ENCODE measurements at places on chromosomes 1 and 21. TPM values are rescaled to one million over a fixed set of nuclear protein-coding genes. Genes with fewer than 3 reads are reported as not detected.

Gene BARHL2
- total RNA-seq, result not detected

Gene KRTAP10-11
- not detected for total RNA-seq

Gene SLAMF1
- not detected for total RNA-seq

Gene CR1L
- not detected for total RNA-seq

Gene OR2T33
- total RNA-seq, result not detected

Gene HTR1D
- 0.07 TPM for total RNA-seq

Gene SH2D2A
- total RNA-seq, result 2.5 TPM

Gene IPP
- total RNA-seq, result 8.0 TPM

Gene LEFTY1
- not detected for total RNA-seq

Gene HES5
- total RNA-seq, result 17.2 TPM

Gene FCRL2
- not detected for total RNA-seq

Gene PLA2G5
- not detected for total RNA-seq

Gene AGT
- not detected for total RNA-seq

Gene MATN1
- total RNA-seq, result not detected

Gene PYHIN1
- not detected for total RNA-seq

Gene KLHL12
- 16.4 TPM for total RNA-seq

Gene LCE1E
- total RNA-seq, result 0.37 TPM

Gene LORICRIN
- total RNA-seq, result not detected

Gene SLC2A5
- total RNA-seq, result 0.42 TPM

Gene TTC24
- total RNA-seq, result not detected

Gene E2F2
- total RNA-seq, result 2.1 TPM

Gene FMO4
- total RNA-seq, result 2.0 TPM

Gene NOC2L
- total RNA-seq, result 115 TPM

Gene SH3BGR
- total RNA-seq, result 1.7 TPM

Gene DMRTA2
- total RNA-seq, result 6.5 TPM

Gene SEMA4A
- 7.6 TPM for total RNA-seq

Gene RHD
- total RNA-seq, result not detected

Gene ASTN1
- total RNA-seq, result not detected

Gene CFAP107
- not detected for total RNA-seq

Gene PGBD5
- 4.2 TPM for total RNA-seq

Gene ADAM30
- not detected for total RNA-seq

Gene STUM
- total RNA-seq, result not detected

Gene TNFRSF1B
- total RNA-seq, result not detected

Gene ADCY10
- total RNA-seq, result not detected

Gene SAMSN1
- not detected for total RNA-seq

Gene JUN
- 89.6 TPM for total RNA-seq

Gene FHAD1
- not detected for total RNA-seq

Gene ATAD3B
- total RNA-seq, result 30.3 TPM

Gene FCRL6
- not detected for total RNA-seq

Gene TIE1
- total RNA-seq, result not detected

Gene S100A2
- total RNA-seq, result 5,324 TPM

Gene TDRKH
- 7.2 TPM for total RNA-seq

Gene SPRR2A
- total RNA-seq, result 8.3 TPM

Gene SH3D21
- 7.6 TPM for total RNA-seq

Gene SLC1A7
- total RNA-seq, result not detected

Gene CFHR2
- not detected for total RNA-seq

Gene BMP8B
- under 0.01 TPM for total RNA-seq

Gene SEMA6C
- 1.2 TPM for total RNA-seq

Gene CFHR3
- not detected for total RNA-seq

Measured in airway epithelial cell (primary cell).